ENCODE measurements at places on chromosomes 2 and 18.

DNA sequence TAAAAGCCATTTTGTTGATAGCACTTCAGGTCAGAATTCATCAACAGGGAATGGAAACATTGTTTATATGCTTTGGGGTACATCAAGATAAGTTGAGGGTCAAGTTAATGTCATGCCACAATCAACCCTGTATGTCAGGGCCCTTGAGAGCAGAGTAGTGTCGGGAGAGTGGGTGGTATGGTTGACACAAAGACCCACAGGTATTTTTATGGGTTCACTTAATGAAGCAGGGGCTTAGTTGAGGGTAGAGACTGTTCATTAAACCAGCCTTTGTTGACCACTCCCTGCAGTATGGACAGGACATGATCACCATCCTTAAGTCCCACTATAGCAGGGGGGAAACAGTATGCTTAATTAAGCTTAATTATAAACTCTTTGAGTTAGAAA is 5.7 kb downstream of the RPL37A start:
- DNase-seq: no peak

- DNase-seq: no peak
These were observed 123.2 kb downstream of the KCTD1 start for GRCh38 chr18:26425148-26425531.

DNA sequence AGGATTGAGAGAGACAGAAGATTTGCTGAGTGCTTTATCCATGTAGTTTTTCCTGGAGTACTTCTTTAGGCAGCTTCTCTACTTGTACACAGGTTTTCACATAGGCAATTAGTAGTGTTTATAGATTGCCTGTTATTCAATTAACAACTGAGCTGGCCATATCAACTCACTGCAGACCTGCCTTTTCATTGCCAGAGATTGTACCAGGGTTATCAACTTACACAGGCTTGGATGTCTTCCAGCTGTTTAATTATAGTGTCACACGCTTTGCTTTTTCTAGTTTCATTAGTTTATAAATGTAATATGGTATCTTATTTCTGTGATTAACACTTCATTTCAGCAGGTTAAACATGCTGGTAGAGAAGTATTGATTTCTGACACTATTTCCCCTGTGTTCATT is 125.9 kb downstream of the GPD2 start:
- DNase-seq: no peak

DNA sequence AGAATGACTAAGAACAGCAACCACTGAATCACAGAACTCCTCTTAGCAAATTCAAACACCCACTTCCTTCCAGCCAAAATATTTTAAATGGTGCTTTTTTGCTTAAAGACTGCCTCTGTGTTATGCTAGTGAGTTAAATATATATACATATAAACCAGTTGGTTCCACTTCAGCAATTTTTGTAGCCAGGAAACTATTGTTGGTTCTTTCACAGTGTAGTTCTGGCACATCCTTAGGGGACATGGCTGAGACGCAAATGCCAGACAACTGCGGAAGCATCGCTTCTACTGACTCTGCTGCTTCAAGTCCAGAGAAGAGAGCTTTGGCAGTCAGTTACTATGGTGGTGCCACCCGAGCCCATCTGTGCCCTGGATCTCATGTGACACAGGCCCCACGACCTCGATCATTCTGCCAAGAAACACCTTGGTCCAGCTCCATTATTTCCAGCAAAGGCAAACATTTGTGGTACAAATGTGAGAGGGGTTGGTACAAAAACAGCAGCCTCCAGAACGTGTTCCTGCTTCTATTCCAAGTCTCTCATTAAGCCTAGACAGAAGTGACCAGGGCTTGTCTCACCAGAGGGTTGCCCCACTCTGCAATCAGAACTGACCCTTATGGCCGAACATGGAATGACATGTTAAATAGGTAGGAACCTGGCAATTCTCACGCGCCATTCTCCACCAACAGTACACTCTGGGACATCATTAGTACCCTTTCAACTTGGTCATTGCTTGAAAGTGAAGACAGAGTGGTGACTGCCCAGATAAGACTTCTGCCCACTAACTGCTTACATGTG is 117.8 kb upstream of the NRP2 start:
- no peak for DNase-seq

DNA sequence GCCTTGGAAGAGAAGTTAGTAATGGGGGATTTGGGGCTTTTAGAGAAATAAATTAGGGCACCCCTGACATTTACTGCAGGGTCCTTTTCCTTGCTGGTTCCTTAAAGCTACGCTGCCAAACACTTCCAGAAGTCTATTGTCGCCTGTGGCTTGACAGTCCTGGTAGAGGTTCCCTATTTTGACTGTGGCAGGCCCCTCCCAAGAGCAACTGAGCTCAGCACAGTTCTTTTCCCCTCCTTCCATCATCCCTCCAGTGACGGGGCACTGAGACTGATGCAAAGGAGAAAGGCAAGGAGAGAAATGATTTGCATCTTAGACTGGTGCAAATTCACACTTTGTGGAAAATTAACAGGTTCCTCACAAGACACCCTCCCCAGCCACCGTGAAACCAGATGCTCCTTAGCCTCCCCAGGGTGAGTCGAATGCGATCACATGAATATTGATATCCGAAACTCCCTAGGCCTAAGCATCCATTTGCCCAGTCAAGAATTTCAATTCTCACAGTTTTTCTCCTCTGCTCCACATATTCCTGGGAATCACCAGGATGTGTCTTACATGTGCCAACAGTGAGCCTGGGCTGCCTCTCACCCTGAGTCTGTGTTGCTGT is 45.4 kb downstream of the RABL2A start:
- no peak for DNase-seq

DNA sequence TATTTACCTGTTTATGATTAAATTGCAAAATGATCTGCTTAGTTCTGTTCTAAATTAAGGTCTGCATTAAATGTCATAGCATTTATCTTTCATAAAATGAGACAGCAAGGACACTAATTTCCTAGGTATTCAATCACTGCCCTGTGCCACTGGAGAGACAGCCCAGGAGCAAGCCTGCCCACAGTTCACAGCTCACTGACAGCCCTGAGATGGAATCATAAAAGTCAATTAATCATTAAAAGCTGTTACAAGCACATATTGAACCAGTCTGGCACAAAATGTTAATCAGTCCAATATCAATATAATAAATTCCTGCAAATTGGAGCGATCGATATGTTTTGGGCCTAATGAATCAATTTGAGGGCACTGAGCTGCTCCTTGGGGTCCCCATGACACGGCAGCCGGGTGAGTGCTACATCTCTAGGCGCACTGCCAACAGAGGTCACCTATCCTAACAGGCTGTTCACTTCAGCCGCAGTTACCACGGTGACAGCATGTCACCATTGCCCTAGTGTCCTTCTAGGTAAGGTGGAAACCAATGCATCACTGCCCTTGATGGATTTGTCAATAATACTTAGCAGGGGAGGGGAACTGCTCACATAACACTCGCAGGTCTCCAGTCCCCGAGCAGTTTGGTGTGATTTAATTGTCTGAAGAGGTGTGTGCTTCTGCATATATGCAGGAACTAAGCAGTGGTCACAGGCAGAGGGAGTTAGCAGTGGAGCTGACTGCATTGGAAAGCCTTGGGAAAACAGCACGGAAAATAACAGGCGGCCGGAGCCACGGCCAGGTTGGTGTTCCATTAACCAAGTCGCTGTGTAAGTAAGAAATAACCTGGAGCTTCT is 47.3 kb downstream of the POU3F3 start:
- DNase-seq: no peak

DNA sequence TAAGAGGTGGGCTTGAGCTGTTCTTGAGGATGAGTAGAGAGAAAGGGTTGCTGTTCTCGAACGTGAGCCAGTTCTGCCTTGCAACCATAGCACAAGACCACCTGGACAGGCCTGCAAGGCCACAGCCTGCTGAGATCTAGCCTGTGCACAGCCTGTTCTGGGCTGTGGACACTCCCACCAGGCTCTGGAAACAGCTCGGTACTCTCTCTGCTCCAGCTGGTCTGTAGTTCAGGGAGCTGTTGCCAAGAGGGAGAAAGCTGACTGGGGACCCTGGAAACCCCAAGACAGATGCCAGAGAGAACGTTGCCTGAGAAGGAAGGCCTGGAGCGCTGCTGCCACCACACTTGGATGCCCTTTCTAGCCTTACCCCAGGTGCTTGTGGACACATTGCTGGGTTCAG is 69.8 kb downstream of the CTIF start:
- no peak for DNase-seq

GRCh38 chr2:22912398-22912797 is 472.6 kb upstream of the KLHL29 start:
- no peak for DNase-seq

GRCh38 chr2:183227176-183227575 is 102.9 kb downstream of the NUP35 start:
- no peak for DNase-seq

DNA sequence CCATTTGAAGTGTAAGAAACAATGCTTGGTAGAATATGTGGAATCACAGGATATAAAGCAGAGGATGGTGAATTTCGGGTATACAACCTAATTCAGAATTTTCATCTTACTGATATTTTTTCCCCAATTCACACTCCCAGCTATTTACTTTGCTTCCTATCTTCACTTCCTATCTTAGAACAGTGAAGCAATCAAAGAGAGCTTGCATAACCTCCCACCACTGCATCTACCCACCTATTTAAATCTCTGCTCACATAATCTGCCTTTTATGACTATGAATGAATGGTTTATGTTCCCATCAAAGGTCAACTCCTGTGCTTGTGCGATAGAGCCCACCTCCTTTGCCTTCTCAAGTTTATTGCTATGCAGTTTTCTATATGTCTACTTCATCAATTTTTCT is 3.3 kb downstream of the RMDN2 start:
- DNase-seq: no peak

- no peak for DNase-seq
These were observed 11.5 kb downstream of the SF3B1 start for GRCh38 chr2:197423307-197423706.

Data from caudate nucleus (tissue), 63 donors.